ENCODE measurements at places on chromosomes 2 and 18.

DNA sequence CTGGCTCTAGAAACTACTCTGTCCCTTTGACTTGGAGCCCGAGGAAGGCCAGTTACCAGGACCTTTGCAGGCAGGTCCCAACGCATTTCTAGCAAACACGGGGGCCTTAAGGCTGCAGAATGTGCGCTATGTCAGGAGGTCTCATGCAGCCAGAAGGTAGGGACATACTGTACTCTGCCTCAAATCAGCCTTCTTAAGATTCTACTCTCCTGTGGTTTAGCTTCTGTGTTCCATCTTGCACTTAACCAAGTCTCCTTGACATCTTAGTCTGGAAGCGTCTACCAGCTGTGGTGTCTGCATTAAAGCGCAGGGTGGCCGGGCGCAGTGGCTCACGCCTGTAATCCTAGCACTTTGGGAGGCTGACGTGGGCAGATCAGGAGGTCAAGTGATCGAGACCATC is 65.5 kb downstream of the STEAP3 start:
- DNase-seq, result no peak

DNA sequence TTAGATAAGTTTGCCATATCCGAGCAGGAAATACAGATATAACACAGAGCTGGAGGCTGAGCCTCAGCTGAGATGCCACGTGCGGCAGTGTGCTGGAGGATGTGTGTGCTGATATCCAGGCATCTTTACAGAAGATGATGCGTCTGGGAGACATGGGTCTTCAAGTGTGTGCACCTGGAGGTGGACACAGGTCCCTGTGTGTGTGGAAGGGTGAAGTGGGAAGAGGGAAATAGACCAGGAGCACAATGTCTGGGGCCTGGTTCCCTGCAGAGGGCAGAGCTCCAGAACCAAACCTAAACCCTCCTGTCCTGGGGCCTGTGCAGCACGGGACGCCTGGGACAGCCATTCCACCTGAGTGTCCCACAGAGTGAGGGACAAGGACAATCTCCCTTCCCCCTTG is 180.3 kb upstream of the RAB12 start:
- DNase-seq, result no peak

DNA sequence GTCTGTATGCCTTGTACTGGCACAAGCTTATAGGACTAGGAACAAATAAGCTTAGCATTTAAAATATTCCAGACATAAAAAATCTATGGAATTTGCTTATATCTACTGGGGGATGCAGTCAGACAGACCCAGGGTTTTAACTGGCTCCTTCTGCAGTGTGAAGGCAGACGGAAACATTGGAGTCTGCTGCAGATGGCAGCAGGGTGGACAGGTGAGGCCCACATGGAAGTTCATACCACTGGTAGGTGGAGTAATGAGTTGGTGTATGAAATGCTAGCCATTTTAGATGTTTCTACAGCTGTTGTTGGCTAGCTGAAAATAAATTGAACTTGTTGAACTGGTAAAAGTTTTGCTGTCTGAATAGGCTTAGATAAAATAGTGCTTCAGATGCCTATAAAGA is 17.7 kb downstream of the SPTBN1 start:
- DNase-seq, result peak; percentile 37

GRCh38 chr2:182585001-182585400 is 131.1 kb upstream of the DNAJC10 start:
- DNase-seq, result no peak

GRCh38 chr18:79382681-79383387 is 12.9 kb upstream of the NFATC1 start:
- no peak for DNase-seq

GRCh38 chr2:9205963-9206948 is at the start of gene ASAP2:
TSS of gene ASAP2 (plus strand) at chr2:9206812. CDS start at chr2:9207105, 293 bp downstream.
- DNase-seq, result peak; percentile 76

DNA sequence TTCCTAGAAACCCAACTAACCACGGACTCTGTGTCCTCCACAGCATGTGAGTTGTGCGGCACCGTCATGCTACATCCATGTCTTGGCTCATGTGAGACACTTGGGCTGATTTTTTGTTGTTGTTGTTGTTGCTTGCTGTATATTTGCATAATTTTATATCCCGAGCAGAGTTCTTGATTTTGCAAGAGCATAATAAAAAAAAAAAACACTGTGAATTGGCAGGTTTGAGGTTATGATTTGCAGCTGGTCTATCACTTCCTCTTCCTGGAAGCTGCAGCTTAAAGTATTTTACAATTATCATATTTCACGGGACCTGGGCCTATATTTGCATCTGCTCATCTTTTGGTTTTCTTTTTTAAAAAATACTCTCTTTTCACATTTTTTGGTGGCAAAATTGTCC is 142.3 kb upstream of the NRP2 start:
- DNase-seq, result no peak

- DNase-seq, result no peak
These were observed 16.4 kb upstream of the IL1R1 start for GRCh38 chr2:102126169-102126568.

GRCh38 chr2:233990261-233990798 is 60.2 kb upstream of the SPP2 start:
- no peak for DNase-seq

Measured in fibroblast of skin of right biceps (primary cell).